ENCODE measurements at places on chromosomes 5 and 9.

- DNase-seq: no peak
Measured at GRCh38 chr9:137989156-137989555, 111.6 kb downstream of the CACNA1B start.

DNA sequence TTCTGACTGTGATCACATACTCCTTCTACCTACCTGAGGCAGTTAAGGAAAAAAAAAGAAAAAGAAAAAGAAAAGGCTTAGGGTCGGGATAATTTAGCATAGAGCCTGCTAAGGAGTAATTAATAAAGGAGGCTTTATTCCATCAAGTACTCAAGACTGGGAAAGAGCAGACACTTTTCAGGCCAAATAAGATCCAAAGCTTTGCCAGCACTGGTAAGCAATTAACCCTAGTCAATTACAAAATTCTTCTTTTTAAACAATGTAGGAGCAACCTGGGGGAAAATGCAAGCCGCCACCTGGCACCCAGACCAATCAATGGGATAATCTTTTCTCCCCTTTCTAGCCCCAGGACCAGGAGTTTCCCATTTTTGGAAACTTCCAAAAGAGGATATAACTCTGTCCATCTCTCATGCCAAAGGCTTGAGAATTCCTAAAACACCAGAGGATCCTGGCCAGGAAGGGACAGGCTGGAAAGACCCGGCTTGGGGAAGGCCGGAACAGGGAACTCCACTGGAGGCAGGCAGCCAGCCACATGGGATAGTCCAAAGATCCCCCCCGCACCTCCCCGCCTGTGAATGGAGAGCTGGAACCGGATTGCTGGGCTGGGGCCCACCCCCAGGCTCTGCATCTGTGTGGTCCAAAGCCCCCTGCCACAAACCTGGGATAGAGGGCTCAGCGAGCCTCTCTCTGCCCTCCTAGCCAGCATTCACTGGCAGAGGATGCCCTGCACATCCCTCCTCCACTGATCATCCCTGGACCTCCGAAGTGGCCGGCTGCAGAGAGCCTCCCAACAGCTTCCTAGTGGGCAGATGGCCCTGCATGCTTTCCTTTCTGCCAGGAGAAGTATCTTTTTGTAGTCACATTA lies 117.8 kb downstream of the ZNF354C start:
- no peak for DNase-seq

- DNase-seq: no peak
Measured at GRCh38 chr9:126062158-126062886, 264.3 kb upstream of the MVB12B start.

- DNase-seq: no peak
Measured at GRCh38 chr9:136046554-136046920, 48.6 kb downstream of the NACC2 start.

- no peak for DNase-seq
Measured at GRCh38 chr5:153831973-153832372, 206.7 kb downstream of the FAM114A2 start.

- no peak for DNase-seq
Measured at GRCh38 chr5:141477044-141477575, 1.3 kb downstream of the PCDHGC3 start.

DNA sequence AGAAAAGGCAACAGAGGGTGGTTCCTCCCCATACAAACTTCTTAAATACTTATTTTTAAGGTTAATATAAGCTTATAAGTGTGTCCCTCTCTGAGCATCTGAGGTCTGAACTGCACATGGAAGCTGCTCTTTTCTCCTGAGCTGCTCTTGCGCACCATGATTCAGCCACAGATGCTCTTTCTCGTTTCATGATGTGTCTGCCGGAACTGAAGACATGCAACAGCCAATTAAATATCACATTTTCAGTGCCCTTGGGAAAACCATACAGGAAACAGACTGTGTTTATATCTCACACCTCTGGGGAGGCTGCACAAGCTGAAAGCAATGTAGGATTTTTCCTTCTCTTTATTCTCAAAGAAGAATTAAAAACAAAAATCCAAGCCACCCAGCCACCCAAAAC lies 96.8 kb upstream of the NREP start:
- no peak for DNase-seq

DNA sequence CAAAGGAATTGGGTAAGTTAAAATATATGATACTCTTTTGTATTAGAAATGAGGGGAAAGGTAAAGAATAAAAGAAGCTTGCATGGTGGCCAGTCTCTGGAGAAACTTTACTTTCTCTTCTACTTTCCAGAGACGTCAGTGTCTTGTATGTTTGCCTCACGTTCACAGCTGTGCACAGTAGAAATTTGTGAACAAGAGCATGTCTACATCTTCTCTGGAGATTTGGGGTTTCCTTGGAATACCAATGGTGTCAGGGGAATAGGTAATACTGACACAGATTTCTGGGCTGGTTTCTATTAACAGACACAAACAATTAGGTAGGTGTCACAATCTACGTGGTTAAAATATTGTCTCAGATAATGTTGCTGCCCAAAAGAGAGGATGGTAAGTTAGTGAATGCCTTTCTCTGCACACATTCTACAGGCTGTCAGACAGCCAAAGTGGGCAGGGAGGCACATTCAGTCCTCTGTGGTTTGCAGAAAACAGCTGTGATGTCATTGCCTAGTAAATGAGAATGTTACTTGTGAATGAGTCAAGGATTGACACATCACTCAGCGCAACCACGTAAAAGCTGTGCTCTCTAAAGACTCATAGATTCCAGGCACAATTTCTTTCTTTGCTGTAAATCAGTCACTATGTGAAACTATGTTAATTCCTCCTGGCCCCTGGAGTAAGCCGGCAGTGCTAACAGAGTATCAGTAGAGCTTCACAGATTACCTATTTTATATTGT lies 397.1 kb downstream of the MAN2A1 start:
- DNase-seq: no peak

GRCh38 chr9:121285835-121286687 lies 18.1 kb downstream of the GSN start:
- DNase-seq: no peak

DNA sequence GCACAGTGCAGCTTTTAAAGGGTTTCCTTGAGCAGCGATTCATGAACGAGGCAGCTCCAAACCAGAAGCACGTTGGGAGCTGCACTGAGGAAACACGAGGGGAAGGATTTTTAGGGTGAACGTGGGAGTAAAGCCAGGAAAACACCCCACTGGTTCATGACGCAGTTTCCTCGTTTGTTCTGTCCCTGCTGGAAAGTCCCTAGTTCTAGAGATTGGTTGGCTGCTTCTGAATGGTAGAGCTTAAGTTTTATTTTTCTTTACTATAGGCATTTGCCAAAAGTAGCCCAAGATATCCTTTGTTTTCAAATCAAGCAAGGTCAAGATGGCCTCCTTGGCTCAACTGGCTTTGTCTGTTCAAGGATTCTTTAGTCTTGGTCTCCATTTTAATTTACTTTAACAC lies 116.5 kb upstream of the CACNA1B start:
- no peak for DNase-seq

DNA sequence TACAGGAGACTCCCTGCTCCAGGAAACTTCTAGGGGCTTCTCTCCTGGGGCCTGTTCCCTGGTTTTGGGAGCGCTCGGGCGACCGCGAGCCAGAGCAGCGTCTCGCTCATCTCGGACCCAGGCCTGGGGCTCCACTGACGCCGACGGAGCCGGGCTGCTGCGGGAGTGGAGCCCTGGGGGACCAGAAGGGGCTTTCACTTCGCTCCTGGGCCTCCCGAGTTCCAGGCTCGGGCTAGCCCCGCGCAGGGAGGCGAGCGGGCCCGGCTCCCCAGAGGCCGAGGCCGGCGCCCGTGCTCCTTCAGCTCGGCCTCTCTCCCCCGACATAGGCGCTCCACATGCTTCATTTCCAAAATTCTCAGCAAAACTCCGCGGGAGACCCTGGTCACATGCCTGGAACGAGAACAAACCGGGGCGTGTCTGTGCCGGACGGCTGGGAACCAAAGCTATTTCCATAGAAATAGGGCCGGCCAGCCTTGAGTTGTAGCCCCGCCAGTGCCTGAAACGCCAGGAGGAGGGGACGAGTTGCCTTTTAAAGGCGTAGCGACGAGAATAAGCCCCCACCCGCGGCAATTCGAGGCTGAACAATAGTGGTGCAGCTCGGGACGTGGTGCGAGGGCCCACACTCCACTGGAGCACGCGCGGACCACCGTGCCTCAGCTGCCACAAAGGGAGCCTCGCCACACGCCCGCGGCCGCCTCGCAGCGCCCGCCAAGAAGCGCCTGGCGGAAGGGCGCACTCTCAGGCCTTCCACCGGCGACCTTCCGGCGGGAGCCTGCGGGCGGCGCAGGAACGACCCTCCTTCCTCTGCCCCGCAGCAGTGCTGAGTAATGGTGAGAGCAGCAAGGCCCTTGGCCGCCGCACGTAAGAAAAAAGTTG lies 1.1 kb upstream of the G3BP1 start:
- DNase-seq: peak; percentile 44

Data from activated CD4-positive, alpha-beta T cell treated with anti-CD3 and anti-CD28 coated beads, Interleukin-2, amount 50 U/mL, for 24 hours (primary cell).